Body of pancreas (tissue), 4 donors: ENCODE measurements at places on chromosomes 11 and 22. TPM values are rescaled to one million over a fixed set of nuclear protein-coding genes. Genes with fewer than 3 reads are reported as not detected.

TEX54 gene
- total RNA-seq = not detected

ZNRD2 gene
- 39.2 TPM for total RNA-seq

NNMT gene
- total RNA-seq = 276 TPM

GNAZ gene
- 2.3 TPM for total RNA-seq

RFPL3 gene
- not detected for total RNA-seq

POTEH gene
- not detected for total RNA-seq

LGALS12 gene
- 0.78 TPM for total RNA-seq

OR10AG1 gene
- not detected for total RNA-seq

OR51B5 gene
- total RNA-seq = not detected

DNA sequence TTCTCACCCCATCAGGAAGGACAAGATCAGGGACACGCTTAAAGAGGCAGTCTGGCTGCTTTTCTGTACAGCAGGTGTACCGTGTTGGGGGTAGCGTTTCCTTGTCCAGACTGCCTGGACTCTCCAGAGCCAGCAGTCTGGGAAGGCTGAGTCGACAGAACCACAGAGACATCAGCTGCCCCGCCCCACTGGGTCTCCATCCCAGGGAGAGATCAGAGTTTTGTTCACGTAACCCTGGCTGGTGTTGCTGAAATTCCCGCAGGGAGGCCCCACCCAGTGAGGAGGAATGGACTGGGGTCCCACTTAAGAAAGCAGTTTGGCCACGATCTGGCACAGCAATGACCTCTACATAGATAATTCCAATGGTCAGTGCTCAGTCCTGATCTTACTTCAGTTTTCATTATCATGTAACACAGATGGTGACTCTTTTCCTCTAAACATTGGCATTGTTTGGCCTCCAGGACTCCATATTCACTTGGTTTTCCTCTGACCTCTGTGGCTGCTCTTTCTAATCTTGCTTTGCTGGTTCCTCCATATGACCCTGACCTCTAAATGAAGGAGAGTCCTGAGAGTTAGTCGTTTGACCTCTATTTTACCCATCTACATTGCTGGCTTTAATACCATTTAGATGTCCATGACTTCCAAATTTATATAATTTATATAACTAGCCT is 89.6 kb upstream of the LRRC55 start:
- no peak for DNase-seq

DNA sequence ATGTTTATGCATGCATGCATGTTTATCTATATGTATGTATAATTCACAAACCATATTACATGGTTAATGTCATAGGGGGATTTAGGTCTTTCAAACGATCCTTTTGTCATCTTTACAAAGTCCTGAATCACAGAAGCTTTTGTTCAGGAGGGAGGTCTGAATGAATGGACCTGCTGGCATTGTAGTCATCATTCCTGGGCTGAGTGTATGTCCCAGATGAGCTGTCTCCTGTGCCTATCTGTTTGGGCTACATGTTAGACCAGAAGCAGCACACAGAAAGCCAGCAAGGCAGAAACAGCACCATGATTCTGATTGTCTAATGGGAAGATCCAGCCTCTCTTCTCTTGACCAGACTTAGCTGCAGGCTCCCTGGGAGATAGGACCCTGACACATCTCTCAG is 69.5 kb downstream of the ADM start:
- DNase-seq = no peak

GRCh38 chr11:110124605-110125004 is 31.4 kb downstream of the ZC3H12C start:
- DNase-seq = no peak

DNA sequence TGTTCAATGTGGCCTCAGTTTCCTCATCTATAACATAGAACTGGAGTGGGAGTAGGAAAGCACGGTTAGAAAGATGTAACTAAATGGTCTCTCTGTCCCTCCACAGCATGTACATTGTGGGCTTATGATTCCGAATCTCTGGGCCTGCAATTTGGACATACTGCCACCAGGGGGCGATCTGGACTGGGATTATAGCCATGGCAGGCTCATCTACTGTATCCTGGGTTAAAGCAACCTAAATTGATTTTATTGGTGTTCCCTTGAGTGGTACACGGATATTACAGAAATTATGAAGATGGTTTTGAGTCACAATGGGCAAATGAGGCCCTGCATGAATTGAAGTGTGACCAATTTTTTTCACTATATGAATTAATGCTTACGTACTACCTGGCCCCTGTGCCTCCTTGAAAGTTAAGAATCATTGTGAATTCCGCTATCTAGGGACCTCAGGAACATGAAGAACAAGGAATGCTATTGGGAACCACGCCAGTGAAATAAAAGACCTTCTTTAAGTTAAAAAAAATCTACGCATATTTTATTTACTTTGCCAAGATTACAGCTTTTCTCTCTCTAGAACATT is 32.9 kb downstream of the TST start:
- DNase-seq = peak; percentile 41

DNA sequence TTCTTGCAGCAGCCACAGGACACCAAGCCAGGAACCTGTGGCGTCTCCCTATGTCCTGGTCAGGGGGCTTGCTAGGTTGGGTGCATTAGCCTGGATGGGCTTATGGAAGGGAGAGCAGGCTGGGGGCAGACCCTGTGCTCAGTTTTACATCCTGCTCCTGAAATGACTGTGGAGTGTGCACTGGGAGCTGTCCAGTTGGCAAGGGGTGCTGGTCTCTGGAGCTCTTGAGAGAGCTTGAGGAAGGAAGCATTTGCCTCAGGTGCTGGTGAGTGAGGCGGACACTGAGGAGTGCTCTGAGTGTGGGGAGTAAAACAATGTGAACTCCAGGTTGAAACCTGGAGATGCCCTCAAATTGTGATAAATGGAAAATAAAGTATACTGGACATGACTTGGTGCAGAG is 3.4 kb downstream of the SCGB1D4 start:
- no peak for DNase-seq

GRCh38 chr11:133216813-133217212 is 315.5 kb downstream of the OPCML start:
- no peak for DNase-seq

- no peak for DNase-seq
Measured at GRCh38 chr22:35618427-35619223, 1.5 kb upstream of the MB start.

DNA sequence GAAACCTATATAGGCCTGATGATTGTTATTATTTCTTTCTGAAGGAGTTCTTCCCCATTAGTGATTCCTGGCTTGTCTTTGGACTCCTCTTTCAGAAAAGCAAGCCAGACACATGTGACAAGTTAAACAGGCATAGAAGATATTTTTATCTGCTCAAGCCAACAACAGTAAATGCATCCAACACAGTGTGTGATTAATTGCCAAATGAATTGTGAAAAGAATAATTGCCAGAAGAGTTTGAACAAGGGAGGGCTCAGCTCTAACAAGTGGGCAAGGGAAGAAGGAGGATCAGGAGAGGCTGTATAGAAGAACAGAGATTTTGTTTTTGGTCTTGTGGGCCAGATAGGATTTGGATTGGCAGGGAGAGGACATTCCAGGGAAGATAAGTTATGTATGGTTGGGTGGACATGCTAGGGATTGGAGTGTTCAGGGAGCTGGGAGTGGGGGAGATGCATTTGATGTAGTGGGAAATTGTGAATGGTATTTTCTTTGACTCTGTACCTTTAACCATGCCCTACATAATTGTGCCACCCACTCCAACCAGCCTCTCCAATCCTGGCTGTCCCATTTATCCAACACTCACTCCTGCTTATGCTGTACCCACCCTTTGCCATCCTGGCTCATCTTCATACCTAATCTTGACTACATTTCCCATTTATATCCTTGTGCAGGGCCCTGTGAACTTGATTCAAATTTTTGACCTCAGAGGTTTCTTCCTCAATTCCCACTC is 172.8 kb downstream of the RRAS2 start:
- DNase-seq = no peak

DNA sequence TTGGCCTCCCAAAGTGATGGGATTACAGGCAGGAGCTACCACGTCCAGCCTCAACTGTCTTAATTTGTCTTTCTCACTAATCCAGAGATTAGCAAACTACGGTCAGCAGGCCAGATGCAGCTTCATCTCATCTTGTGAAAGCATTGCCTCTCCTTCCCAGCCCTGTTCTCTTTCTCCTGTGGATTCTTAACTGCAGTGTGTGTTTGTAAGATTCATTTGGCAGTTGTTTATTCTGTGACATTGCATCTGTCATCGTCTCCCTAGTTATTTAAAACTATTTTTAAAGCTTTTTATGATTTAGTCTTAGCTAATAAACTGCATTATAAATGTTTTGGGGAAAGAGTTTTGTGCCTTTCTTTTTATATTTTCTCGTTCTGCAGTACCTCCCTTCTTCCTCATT is 29.2 kb downstream of the RNF169 start:
- DNase-seq = no peak

DNA sequence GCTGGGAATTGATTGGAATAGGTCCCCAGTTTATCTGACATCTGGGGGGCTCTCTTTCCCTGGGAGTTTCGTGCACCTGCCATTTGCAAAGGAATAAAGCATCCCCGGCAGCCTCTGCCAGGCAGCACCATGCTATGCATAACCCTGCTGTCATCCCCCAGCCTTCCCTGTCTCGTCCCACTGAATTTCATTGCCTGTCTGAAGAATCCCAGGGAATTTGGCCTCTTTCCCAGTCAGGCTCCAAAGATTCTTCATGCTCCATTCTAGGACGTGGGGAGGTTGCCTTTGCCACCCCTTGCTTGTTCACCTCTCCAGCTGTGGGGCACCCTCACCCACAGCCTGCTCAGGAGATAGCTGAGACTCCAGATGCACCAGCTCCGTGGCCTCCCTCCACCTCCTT is 195.1 kb upstream of the TBCEL start:
- DNase-seq = no peak

GRCh38 chr11:20926799-20927540 is 257.6 kb downstream of the NELL1 start:
- DNase-seq = no peak

DNA sequence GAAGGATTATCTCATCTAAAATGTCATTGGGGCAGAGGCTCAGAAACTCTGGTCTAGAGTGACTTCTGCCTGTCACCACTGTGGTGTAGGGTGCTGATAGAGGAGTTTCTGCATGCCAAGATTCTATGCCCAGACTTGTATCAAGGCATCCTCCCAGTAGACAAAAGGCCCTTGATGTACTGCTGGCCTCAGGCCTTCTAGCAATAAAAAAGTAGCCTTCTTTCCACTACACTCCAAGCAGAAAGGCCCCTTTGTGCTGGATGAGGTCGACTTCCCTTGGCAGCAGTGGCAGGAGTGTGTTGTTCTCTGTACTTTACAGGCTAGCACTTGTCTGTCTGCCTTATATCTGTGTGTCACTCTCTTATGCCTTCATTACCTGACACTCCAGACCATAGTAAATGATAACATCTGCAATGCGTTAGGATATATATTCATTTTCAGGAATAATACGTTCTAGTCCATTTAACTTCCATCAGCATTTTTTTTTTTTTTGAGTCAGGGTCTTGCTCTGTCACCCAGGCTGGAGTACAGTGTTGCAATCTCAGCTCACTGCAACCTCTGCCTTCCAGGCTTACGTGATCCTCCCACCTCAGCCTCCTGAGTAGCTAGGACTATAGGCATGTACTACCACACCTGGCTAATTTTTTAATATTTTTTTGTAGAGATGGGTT is 49.5 kb upstream of the RRM1 start:
- DNase-seq = no peak

- DNase-seq = no peak
Measured at GRCh38 chr22:49761836-49762235, 65.8 kb downstream of the BRD1 start.

- no peak for DNase-seq
Measured at GRCh38 chr11:101914341-101914737, 471 bp upstream of the CEP126 start.

- DNase-seq = peak; percentile 24
Measured at GRCh38 chr22:29772170-29772641, 5.0 kb downstream of the UQCR10 start.
